Stimulated activated CD4-positive, alpha-beta T cell treated with anti-CD3 and anti-CD28 coated beads, Interleukin-1b, Interleukin-23, amount 100 ng/mL, for 48 hours (primary cell): ENCODE measurements at places on chromosomes 3 and 15.

- DNase-seq: no peak
These were observed 4.0 kb downstream of the MAP1A start for GRCh38 chr15:43521419-43521818.

- no peak for DNase-seq
These were observed 32.0 kb upstream of the RYK start for GRCh38 chr3:134282659-134283047.

DNA sequence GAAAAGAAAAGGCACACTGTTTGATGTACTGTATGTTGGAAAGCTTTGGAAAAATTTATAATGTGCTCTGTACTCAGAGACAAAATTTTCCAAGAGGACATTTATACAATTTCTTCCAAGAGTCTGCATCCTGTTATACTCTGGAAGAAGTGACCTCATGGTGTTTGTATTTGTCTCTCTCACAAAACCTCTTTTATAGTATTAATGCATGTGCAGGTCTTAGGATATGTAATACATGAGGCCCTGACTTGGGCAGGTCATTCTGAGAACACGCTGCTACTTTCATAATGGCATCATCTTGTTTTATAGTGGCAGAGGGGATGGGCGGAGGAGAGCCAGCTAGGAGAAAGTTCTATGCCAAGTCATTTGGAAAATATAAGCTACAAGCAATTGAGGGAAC lies 72.0 kb upstream of the P3H2 start:
- no peak for DNase-seq

DNA sequence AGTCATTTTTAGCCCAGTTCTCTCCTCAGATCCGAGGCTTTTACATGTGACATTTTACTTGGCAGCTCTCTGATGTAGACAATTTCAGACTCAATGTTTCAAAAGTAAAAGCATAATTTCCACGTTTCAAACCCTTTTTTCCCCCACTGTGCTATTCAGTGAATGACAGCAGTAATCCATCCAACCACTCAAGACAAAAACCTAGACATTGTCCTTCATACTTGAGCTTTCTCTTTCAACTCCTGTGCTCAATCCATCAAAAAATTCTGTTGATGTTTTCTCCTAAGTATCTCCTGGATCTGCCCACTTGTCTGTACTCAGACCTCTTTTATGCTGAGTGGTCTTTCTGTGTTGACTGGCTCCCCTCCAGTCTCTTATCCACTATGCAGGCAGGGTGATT lies 214.7 kb downstream of the CHL1 start:
- no peak for DNase-seq

- no peak for DNase-seq
These were observed 108.7 kb upstream of the TSPAN3 start for GRCh38 chr15:77179541-77179998.

DNA sequence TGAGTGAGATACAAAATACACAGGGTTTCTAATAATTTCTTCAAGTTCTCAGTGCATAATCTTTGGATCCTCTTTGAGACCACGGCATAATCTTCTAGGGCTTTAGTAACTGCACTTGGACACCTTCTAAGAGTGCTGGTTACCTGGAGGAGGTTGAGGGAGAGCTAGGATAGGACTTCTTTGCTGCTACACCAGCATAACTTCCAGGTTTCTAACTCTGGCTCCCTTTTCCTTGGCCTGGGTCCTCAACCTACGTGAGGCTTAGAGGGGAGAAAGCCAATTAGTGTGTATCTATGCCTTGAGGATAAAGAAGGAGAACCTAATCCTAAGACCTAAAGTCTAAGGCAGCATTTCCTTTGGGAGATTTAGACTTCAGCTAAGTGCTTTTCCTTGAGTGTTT lies 184.8 kb downstream of the LSAMP start:
- DNase-seq: no peak

DNA sequence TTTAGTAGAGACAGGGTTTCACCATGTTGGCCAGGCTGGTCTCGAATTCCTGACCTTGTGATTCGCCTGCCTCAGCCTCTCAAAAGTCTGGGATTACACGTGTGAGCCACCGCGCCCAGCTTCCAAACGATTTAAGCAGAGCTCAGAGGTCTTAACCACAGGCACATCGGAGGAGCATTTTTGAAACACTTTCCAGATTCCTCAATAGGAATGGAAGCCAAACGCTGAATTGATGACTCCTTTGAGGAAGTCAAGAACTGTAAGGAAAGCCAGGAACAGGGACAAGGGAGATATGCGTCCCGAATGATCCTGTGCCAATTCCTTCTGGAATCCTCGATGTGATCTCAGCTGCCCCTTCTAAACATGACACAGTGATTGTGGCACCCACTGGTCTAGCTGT lies 40.0 kb downstream of the TRH start:
- no peak for DNase-seq
